ENCODE measurements at places on chromosomes 11 and 22. TPM values are rescaled to one million over a fixed set of nuclear protein-coding genes. Genes with fewer than 3 reads are reported as not detected.

The VSIG2 gene
- total RNA-seq: 0.07 TPM

The PPP1R14B gene
- total RNA-seq: 445 TPM

The PYGM gene
- total RNA-seq: not detected

The SERPINH1 gene
- 687 TPM for total RNA-seq

The MS4A1 gene
- not detected for total RNA-seq

The SLC5A1 gene
- total RNA-seq: not detected

The KIF18A gene
- 11.8 TPM for total RNA-seq
